ENCODE measurements at places on chromosomes 12 and 14.
A peak's percentile ranks its signal among the peaks of the same experiment; 100 is the strongest.

DNA sequence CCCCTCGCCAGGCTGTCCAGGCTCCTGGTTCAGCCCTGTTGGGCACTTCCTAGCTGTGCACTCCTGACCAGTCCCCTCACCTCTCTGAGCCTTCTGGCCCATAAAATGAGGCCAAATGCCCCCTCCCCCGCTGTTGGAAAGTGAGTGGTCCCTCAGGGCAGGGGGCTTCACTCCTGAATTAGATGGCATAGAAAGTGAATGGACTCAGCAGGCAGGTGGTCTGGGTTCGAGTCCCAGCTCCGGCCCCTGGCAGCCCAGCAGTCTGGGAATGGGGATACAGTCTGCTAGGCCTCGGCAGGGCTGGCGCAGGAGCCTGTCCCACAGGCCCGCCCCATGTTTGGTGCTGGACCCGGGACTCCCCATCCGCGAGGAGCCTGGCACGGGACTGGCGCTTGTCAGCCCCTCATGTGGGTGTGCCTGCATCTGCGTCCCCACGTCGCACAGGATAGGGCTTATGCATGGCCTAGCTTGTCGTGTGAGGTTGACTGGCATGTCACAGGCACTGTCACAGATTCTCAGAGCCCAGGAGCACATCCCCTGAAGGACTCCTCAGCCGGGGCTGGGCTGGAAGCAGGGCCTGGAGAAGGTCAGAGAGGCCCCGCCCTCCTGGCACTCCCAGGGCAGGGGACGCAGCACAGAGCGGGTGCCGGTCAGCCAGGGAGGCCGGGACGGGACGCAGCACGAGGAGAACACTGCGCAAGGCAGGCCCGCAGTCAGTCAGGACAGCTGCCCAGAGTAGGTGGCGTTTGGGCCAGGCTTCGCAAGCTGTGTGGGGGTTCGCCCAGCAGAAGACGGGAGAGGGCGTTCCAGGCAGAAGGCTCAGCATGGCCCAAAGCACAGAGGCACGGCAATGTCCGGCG, 40.5 kb downstream of the DIO3 start:
- DNase-seq: peak; percentile 94

- no peak for DNase-seq
Measured at GRCh38 chr12:46365951-46366379, 6.6 kb downstream of the SLC38A2 start.

DNA sequence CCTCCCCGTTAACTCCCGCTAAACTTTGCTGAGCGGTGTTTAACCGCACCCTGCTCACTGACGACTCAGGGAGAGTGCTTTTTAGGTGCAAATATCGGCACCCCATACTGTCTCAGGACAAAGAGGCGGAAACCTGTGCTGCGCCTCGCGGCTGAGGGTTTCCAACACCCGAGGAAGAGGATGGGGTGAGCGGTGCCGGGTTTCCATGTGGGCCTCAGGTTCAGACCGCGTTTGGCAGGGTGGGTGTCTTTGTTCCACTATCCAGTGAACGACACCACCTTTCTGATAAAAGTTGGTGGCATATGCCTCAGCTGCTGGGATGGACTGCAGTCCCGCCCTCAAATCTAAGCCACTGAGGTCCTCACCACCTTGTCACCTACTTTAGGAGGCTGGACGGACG, 3.0 kb downstream of the RFLNA start:
- no peak for DNase-seq

DNA sequence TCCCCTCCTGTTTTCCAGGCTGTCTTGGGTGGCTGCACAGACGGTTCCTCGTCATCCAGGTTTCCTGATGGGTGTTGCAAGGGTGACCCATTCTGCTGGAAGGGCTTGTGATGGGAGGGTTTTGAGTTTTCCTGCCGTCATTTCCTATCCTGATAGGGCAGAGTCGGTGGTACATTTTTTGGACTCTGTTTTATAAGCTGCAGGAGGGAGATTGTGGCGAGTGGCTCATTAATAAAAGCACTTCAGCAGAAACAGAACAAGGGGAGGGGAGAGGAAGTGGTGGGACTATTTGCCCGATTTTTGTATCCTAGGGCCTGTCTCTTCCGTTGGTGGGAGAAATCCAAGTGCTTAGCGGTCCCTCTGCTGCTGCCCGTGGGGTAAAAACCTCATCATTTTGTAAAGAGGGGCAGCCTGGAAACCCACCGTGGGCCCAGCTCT, 40.0 kb downstream of the TSPAN9 start:
- no peak for DNase-seq

- DNase-seq: no peak
Measured at GRCh38 chr12:6384499-6385436, 806 bp downstream of the LTBR start.

DNA sequence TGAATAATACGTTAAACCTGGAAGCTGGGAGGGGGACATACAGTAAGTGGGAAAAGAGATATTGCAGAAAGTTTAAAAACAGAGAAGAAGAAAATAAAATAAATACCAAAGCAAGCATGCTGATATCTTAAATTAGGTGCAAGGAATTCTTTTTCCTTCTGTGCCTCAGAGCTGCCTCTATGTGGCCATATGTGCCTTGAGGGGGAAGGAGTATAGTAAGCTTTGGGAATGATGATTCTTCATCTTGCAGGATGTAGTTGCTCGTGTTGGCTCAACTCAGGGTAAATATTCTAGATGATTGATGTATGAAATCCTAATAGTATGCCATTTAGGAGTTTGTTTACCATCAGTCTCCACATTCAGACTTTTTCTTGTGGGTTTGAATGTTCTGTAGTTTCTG, 251.4 kb downstream of the RGS6 start:
- DNase-seq: no peak

DNA sequence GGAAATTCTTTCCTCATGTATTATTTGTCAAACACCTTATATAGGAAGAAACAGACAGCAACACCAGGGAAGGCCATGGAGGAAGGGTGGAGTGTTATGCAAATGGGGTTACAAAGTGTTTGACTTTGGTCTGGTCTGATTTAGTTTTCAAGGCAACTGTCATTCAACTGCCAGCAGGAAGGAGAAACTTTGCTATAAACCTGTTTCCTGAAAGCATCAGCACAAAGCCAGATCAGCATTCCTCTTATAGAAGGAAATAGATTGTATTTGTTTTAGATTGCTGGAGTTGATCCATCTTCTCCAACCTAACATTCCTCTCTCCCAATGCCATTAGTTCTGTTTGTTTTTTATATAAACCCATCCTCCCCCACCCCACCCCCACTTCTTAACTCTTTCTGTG, 65.7 kb downstream of the STAB2 start:
- DNase-seq: no peak

GRCh38 chr12:32486158-32486557, 86.8 kb downstream of the FGD4 start:
- no peak for DNase-seq

- no peak for DNase-seq
Measured at GRCh38 chr12:70043490-70044138, 199.6 kb upstream of the CNOT2 start.

DNA sequence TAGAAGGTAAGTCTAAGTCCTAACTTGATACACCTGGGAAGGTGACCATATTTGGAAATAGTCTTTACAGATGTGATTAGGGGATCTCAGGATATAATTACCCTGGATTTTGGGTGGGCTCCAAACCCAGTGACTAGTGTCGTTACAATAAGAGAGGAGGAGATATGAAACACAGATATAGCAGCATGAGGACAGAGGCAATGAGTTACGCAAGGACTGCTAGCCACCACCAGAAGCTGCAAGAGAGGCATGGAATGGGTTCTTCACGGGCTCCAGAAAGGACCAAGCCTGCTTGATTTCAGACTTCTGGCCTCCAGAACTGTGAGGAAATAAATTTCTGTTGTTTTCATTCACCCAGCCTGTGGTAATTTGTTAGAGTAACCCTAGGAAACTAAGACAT, 28.6 kb downstream of the FGFR1OP2 start:
- DNase-seq: no peak

DNA sequence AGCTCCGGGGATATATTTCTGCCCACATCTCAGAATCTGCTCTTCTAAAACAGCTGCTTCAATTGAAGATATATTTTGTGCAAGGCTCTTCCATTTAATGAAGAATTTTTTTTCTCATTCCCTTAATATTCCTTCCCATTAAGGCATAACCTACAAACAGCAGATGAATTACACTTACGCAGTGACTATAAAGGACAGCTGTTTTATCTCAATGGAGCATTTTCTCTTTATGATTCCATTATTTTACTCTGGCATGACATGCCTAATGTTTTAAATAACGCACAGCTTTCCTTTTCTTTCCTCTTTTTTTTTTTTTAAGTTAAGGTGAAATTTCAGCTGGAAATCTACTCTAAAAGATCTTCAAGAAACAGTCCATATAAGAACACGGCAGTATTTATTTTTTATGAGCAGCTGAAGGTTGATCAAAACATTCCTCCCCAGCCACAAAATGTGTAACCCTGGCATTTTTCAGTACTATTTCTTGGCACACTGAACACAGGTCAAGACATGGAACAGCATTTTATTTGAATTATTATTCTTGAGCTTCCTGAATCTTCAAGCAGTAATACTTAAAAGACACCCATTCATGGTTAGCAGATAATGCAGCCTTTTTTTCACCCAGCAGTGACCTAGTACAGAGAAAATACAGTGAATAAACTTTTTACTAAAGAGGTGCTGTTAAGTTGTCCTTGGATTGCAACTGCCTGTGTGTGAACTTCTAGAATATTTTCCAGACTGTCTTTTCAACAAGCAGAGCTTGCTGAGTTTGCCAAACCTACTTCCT, 118.1 kb upstream of the FOXN3 start:
- DNase-seq: no peak

- DNase-seq: no peak
Measured at GRCh38 chr14:76007852-76008251, 22.3 kb downstream of the IFT43 start.

- no peak for DNase-seq
Measured at GRCh38 chr14:75041613-75042012, 9.7 kb downstream of the MLH3 start.

GRCh38 chr14:63051301-63051700, 6.0 kb upstream of the KCNH5 start:
- no peak for DNase-seq

DNA sequence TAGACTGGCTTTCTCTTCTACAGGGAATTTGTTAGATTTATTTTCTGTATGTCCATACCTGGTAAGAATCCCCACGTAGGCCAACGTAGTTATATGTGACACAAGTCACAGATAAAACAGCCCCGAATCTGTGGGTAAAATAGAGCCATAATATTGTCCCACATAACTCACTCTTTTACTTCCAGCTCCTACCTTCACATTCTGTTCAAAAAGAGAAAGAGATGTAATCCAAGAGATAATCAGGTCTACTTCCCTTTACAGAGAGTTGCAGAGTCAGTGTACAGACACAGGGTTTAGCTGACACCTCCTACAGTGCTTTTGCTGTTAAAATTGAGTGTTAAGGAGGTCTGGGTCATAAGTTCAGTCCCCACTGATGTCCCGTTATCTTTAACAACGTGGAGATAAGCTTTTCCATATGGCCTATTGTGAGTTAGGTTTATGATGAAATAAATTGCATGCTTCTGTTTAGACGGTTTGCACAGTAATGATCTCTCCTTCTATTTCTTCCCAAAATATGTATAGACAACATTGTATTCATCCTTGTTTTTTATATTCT, 446.5 kb downstream of the ADAMTS20 start:
- no peak for DNase-seq

DNA sequence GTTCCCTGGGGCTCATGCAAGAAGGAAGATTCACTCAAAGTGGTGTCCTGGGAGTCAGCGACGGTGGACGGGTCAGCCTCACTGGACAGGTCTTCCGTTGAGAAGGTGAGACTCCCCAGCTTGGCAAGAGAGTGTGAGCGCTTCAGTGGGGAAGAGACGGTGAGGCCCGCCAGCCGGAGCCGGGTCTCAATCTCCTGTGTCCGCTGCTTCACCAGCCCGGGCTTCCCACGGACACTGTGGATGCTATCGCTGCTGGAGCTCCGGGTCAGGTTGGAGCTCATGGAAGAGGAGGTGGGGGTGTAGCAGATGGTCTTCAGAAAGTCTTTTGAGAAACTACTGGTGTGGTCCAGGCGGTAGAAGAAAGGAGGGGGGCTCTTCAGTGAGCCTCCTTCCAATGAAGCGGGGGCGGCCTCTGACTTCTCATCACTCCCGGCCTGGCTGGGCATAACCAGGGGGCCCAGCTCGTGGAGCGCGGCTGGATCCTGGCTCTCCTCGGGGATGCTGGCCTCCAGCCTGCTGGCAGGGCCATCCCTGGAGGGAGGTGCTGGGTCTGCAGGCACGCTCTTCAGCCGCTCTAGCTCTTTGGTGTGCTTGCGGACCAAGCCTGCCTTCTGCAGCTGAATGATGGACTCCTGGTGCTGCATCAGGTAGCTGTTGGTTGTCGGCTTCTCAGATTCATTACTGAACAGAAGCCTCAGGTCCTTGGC, 56.9 kb upstream of the CORO1C start:
- DNase-seq: no peak

DNA sequence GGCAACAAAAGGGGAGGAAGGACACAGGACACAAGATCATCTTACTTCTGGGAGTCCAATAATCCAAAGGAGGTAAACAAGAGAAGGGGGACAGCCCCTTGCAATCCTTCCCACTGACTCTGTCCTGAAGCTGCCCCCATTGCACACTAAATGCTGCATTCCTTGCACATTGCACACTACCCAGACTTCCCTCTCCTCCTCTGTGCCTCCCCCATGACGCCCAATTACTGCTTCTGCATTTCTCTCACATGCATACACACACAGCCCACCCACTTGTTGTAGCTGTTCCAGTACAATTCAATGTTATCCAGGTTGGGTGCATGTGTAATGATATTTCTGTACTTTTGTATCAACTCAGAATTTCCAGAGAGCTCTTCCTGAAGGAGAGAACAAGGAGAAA, 5.5 kb downstream of the NDRG2 start:
- DNase-seq: no peak

- DNase-seq: peak; percentile 44
Measured at GRCh38 chr14:61287196-61287595, 6.1 kb upstream of the TMEM30B start.
